T-cell (primary cell): ENCODE measurements at places on chromosomes 16 and 17. TPM values are rescaled to one million over a fixed set of nuclear protein-coding genes. Genes with fewer than 3 reads are reported as not detected.

Gene PARD6A
- 6.7 TPM for total RNA-seq

Gene GCGR
- not detected for total RNA-seq

Gene DLX3
- total RNA-seq, result not detected

Gene ITGAL
- 632 TPM for total RNA-seq

Gene TSNAXIP1
- total RNA-seq, result 0.30 TPM

Gene KRT9
- not detected for total RNA-seq

Gene IKZF3
- 78.1 TPM for total RNA-seq

Gene FOXF1
- not detected for total RNA-seq

Gene MMP15
- 0.30 TPM for total RNA-seq

Gene CACNG3
- not detected for total RNA-seq

Gene ZNF597
- total RNA-seq, result 4.5 TPM

Gene NTN3
- not detected for total RNA-seq

Gene GAS2L2
- 0.20 TPM for total RNA-seq

- no peak for DNase-seq
Measured at GRCh38 chr16:66800856-66801255, 528 bp downstream of the TERB1 start.

GRCh38 chr16:76653390-76654026, 376.3 kb downstream of the CNTNAP4 start:
- DNase-seq, result no peak

DNA sequence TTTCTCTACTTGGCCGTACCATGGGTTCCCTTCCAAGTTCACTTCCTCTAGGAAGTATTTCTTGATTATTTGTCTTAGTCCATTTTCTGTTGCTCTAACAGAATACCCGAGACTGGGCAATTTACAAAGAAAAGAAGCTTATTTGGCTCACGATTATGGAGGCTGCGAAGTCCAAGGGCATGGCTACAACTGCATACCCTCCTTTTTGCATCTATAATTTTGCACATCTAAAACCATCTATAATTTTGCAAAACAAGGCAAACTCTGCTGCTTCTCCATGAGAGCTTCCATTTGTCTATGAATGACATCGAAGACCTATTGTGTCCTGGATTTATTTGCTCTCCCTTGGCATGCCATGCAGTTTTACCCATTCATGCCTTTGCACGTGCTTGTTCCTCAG, 27.6 kb upstream of the RGS9 start:
- DNase-seq, result no peak

- no peak for DNase-seq
Measured at GRCh38 chr16:11575223-11575589, 11.5 kb downstream of the LITAF start.

DNA sequence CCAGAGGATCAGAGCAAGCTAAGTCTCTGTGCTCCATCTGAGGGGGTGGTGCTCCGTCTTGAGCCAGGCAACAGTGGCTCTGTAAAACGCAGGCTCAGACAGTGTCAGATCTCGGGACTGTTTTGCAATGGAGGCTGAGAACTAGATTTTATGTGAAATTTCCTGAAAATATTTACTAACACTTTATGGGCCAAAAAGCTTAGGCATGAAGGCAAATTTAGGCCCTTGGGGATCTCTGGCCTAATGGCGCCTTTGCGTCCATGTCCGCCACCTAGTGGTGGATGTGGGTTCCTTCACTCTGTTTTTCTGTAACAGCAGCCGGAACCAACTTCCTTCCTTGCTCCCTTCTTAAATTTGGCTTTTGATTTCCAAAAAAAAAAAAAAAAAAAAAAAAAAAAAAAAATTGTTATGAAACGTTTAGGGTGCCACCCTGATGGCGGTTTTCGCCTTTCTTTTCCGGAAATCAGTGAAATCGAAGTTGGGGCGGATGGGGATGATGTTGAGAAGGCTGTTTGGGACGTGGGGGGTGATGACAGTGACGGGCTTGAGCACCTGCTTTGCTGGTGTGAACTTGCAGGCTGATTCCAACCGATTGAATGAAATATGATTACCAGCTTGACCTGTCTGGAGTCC, 14.0 kb upstream of the ELAC2 start:
- DNase-seq, result no peak

DNA sequence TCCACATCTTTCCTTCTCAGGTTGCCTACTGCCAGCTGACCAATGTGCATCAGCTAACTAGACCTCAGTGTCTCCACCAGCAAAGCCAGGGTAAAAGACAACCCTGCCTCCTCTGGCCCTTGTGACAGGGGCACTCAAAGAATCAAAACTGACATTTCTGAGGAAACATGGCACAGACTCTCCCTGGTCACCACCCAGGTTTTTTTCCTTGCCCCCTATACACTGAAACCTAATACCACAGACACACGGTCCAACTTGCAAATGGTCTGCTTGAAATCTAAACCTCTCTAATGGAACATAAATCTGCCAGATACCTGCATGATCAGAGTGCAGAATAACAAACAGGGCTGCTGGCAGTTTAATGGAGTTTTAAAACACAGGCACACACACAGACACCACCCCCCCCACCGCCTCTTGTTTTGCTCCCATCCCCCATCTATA, 19.5 kb upstream of the CORO6 start:
- no peak for DNase-seq

GRCh38 chr17:77844681-77845080, 113.8 kb upstream of the TNRC6C start:
- no peak for DNase-seq

DNA sequence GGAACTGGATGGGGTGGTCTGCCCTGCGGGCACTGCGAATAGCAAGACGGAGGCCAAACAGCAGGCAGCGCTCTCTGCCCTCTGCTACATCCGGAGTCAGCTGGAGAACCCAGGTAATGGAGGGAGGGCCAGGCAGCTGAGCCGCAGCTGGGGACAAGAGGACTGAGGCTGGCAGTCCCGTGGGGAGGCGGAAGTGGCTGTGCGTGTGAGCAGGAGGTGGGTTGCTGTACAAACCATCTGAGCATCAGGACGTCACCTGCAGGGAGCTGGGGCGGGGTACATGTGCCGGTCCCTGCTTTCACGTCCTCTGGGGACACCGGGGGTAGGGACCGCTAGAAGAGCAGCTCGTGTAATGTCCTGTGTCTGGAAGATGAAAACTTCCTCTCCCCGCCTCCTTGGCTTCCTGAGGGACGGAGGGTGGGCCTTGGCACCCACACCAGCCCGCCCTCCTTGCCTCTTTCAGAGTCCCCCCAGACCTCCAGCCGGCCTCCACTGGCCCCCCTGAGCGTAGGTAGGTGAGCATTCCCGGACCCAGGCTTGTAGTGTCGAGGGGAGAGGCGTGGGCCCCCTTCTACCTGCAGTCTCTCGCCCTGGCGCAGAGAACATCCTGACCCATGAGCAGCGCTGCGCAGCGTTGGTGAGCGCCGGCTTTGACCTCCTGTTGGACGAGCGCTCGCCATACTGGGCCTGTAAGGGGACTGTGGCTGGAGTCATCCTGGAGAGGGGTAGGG, 3.7 kb downstream of the ADAD2 start:
- DNase-seq, result peak; percentile 48

DNA sequence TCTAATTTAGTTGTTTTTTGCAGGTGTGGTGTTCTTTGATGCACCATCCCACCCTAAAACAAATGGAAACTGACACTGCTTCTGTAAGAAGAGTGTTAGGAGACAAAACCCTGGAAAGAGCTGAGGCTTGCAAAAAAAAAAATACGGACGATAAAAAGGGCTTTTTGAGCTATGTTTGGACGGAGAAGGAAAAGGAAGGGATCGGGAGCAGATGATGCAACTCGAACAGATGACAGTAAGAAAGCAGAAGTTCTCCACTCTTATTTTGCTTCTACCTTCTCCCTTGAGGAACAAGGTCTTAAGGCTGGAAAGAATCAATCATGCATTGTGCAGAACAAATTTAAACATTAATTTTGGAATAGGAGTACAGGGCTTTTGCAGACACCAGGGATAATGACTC, 136.7 kb downstream of the MAF start:
- no peak for DNase-seq

DNA sequence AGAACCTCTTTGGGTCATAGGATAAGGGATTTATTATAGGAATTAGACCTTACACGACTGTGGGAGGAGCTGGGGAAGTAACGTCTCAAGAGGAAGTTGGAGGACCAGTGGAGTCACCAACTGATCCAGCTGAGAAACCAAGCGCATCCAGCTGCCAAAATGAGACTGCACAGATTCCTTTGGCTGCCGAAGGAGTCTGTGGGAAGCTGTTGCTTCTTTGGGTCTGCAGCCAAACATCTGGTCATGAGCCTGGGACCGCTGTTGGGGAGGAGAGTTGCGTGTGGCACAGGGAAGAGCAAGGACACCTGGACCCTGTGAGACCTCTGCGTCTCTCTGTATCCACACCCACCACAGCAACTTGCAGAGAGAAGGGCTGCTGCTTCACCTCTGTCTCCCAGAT, 2.4 kb upstream of the NACA2 start:
- DNase-seq, result no peak

- DNase-seq, result peak; percentile 38
Measured at GRCh38 chr17:75404731-75405364, 630 bp downstream of the GRB2 start.

- DNase-seq, result no peak
Measured at GRCh38 chr17:47315451-47316266, 8.1 kb upstream of the EFCAB13 start.

GRCh38 chr17:43721537-43722268, 36.9 kb downstream of the SOST start:
- DNase-seq, result no peak

DNA sequence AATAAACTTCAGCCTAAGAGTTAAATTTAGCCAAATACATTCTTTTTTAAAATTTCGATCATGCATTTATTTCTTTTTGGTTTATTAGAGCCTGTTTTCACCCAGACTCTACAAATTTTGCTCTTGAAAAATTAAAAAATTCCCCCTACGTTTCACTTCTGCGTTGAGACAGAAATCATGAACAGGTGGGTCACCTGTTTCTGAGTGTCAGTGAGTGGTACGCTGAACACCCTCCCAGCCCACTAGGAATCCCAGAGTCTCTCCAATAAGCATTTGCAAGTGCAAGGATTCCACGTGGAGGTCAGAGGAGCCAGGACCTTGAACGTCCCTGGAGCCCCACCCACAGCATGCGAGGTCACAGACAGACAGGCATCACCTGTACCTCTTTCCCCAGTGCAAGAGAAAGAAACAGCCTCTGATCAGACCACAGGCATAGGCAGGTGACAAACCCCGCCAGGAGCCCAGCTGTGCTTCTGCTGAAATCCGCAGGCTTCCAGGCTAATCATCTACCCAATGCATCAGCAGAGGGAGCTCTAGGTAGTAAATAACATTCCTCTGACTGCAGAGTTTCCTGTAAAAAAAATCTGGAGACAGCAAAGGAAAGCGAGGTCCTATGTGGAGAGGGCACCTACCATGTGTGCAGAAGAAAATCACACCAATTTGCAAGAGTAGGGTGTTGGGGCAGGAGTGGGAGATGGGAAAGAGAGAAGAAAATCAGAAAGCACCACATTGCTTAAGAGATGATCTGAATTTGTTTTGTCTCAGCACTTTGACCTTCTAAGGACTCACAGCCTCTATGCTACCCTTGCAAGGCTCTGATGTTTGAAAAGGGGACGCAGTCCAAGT, 5.9 kb upstream of the XYLT1 start:
- no peak for DNase-seq

- no peak for DNase-seq
Measured at GRCh38 chr16:30566531-30566930, 5.0 kb downstream of the ZNF688 start.

- no peak for DNase-seq
Measured at GRCh38 chr17:78499715-78500540, 77.3 kb downstream of the DNAH17 start.

GRCh38 chr17:66567234-66568170, 265.1 kb downstream of the PRKCA start:
- peak; percentile 76 for DNase-seq

- DNase-seq, result no peak
Measured at GRCh38 chr16:52480237-52480636, 66.7 kb downstream of the TOX3 start.

- DNase-seq, result no peak
Measured at GRCh38 chr16:66970775-66971720, 10.0 kb downstream of the CES3 start.

- no peak for DNase-seq
Measured at GRCh38 chr17:45577571-45578279, 87.2 kb upstream of the PLEKHM1 start.

DNA sequence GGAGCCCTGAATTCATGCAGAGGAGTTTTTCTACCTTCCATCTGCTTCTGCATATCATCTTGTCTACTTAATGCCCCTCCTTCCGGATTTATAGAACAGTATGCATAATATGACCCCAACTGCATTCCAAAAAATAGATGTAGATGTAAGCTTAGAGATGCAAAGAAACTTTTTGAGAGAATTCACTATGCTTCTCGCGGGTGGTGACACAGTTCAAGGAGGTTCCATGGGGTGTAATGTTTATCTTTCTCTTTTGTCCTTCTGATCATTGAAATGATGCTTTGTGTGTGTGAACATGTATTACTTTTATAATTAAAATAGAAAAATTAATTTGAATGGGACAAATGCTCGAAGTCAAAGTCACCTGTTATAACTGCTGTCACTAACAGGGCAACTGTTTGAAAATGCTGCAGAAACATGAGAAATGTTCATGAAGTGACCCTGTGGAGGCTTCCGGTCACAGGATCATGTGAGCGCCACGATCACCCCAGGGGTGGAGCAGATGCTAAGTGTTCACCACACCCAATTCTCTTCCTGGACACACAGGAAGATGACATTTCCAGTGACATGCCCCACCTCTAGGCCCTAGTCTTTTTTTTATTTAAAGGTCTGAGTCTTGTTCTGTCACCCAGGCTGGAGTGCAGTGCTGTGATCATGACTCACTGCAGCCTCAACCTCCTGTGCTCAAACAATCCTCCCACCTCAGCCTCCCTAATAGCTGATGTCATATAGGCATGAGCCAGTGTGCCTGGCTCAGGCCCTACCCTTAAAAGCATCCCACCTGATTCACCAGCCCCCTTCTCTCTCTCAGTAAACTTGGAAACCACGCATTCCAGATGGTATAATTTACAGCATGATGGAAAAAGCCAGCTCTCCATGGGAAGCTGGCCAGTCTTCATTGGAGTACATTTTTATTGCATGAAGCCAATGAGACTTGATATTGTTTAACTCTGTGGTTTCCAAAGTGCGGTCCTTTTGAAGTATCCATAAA, 21.0 kb upstream of the AGRP start:
- peak; percentile 25 for DNase-seq

GRCh38 chr16:75107505-75107904, 9.1 kb downstream of the LDHD start:
- DNase-seq, result no peak

- DNase-seq, result no peak
Measured at GRCh38 chr17:77466596-77467223, 325.9 kb downstream of the SEC14L1 start.

DNA sequence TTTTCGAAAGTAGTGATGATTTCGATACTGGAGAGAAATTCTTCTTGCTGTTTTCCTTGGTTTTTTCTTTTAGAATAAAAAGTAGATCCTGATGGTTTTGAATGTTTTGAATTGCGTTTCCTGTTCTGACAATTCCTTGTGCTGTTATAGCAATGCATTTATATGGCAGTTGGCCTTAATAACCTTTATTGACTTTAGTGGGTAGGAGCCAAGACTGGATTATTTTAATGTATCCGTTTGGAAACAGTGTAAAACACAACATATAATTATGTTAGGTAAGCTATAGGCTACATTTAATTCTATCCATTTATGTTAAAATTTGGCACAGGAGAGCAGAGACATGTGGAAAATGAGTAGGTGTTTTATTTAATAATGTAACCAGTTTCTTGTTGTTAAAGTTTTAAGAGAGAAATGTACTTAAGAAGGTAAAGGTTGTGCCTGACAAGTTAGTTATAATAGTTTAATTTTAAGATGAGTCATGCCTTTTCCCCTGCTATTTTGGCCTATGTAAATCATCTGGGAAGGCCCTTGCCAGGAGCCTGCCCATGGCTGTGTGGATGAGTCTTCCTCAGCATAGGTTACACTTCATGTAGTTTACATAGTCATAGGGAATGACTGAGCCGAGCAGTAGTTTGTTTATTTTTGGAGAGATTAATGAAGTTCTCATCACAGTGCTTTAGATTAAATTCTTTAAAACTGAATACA, 189.9 kb downstream of the FTO start:
- no peak for DNase-seq
